Tibial nerve (tissue), 4 donors: ENCODE measurements at places on chromosomes 5 and 9. TPM values are rescaled to one million over a fixed set of nuclear protein-coding genes. Genes with fewer than 3 reads are reported as not detected.

RALGPS1 gene
- 6.9 TPM for total RNA-seq

SHLD3 gene
- total RNA-seq, result 0.87 TPM

ANXA2R gene
- 5.4 TPM for total RNA-seq

DNA sequence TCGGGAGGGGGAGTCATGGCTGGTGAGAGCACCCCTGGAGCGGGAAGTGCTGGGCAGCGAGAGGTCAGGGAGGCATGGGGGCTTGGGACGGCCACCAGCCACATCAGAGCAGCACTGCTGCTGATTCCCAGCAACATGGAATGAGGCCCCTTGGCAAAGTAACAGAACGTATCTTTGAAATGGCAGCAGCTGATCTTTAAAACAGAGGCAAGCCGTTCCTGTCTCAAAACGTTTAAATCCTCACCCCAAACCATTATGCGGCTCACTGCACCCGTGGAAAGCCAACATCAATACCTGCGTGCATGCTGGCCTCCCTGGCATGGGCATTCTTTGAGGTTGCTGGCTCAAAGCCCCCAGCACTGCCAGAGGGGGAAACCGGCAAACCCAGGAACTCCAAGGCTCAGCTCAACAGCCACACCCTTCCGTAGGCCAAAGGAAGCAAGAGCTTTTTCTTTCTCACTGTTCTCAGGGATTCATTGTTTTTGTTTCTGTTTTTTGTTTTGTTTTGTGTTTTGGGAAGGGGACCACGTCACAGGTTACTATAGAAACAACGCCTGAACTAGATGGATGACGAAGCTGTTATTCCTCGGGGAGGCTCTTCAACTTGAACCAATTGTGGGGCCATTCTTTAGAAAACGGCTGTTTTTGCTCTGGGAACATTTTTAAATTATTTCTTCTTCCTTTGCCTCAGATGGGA is 28.1 kb upstream of the OBP2B start:
- DNase-seq, result no peak

GRCh38 chr9:78292026-78292425 is 4.9 kb upstream of the PSAT1 start:
- DNase-seq, result no peak

DNA sequence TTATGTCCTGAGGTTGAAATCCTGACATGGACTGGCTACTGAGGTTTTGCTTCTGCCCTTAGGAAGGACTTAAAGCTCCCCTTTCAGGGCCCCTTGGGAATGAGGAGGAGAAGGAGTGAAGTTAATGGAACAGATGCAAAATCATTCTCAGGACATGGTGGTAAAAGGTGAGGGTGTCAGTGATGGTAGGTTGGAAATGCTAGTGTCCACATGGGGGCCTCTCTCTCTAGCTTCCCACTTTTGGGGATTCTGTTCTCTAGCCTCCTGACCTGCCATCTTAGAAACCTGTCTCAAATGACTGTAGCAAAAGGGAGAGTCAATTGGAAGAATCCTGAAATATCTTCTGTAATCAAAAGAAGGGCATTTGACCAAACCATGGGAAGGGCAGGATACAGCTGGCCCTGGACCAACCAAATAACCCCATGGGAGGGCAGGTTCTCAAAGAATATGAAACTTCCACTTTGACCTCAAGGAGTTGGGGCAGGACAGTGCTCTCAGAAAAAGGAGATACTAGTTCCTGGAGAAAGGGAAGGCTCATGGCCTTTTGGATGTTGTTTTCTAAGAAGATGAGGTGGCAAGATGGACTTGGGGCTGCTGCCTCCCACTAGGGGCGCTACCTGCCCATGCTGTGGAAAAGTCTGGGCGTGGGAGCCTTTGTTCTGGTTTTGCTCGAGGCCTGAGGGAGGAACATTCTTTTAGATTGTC is 21.2 kb upstream of the MLANA start:
- no peak for DNase-seq

- peak; percentile 57 for DNase-seq
Measured at GRCh38 chr9:124849801-124850200, 3.5 kb upstream of the WDR38 start.

GRCh38 chr9:88302579-88303324 is 85.5 kb upstream of the SPIN1 start:
- no peak for DNase-seq

GRCh38 chr5:132829742-132830435 is 558 bp downstream of the SHROOM1 start:
- DNase-seq, result peak; percentile 39

DNA sequence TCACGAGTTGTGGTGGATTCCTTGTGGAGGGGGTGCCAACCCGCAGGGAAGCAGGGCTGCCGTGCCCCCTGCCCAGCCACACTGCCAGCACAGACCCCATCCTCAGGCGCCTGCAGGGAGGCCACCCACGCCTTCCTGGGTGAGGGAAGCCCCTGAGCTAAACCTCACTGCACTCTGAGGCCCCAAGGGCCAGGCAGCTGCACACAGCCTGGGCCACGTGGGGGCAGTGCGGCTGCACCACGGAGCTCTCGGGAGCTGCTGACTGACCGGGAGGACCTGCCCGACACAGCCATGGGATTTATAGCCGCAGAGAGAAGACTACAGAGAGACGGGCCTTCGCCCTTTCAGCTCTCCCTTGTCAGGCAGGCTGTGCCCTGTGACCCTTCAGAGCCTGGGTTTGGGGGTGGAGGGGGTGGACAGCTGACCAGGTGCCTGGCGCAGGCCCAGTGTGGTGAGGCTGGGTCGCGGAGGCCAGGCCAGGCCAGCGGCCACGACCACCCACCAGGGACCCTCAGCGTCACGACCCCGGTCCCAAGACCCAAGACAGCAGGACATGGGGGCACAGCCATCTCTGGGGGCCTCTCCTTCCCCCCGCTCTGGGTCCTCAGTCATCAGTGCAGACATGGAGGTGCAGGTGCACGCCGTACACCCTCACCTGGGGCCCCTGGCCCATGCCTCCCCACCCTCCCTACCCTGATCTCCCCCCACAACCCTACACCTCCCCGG is 4.3 kb upstream of the AHRR start:
- DNase-seq, result no peak

DNA sequence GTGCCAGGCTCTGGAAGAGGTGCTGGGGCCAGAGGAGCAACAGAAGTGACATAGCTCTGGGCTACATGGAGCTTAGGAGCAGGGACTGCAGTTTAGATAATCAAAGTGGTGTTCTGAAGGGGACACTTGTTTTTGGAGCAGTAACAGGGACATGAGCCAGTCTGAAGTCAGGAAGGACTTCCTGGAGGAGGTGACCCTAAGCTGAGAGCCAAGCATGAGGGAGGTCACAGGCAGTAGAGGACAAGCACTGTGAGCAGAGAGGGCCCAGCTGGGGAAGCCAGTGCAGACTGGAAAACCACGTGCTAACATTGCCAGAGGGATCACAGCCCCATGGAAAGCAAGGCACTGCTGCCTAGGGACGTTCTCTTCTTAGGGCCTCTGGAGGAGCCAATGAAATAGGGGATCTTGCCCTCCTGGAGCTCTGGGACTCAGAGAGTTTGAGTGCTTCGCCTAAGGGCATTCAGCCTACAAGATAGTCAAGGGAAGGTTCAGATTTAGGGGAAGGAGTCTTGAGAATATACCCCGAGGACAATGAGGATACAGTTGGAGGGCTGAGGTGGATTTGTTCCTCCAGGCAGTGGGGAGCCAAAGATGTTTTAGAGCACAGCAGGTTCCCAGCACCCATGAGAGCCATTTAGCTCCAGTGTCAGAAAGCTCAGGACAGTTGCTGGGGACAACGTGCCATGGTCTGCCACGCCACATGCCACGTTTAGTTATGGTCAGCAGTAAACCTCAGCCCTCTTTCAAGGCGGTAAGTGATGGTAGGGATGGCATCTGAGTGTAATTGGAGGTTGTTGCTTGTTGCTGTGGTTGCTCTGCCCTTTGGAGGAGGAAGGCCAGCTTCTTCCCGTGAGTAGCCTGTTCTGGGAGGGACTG is 40.5 kb upstream of the SH3PXD2B start:
- no peak for DNase-seq

- no peak for DNase-seq
Measured at GRCh38 chr5:95963650-95964410, 2.2 kb upstream of the ELL2 start.

DNA sequence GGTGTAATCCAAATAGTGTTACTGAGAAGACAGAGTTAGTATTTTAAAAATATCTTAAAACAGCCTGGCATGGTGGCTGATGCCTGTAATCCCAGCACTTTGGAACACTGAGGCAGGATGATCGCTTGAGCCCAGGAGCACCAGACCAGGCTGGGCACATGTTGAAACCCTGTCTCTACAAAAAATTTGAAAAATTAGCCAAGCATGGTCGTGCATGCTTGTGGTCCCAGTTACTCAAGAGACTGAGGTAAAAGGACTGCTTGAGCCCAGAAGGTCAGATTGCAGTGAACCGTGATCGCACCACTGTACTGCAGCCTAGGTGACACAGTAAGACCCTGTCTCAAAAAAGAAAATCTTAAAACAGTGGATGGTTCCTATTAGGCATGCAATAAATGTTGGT is 12.4 kb downstream of the IFNA1 start:
- no peak for DNase-seq

DNA sequence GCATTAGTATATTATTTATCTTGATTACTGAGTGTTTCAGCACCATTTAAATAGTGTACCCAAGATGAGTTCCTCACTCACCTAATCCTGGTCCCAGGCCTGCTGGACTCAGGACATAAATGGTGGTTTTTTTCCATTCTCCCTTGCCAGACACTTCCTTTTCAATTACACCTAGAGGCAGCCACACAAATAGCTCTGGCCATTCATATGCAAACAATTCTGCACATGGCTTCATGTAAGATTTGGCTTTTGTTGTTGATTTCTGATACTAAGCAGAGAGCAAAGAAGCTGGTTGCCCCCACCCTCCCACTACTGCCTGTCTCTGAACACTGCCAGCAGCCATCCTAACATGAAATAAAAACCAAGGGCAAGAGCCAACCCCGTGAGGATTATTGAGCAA is 180.4 kb downstream of the SEMA5A start:
- no peak for DNase-seq

DNA sequence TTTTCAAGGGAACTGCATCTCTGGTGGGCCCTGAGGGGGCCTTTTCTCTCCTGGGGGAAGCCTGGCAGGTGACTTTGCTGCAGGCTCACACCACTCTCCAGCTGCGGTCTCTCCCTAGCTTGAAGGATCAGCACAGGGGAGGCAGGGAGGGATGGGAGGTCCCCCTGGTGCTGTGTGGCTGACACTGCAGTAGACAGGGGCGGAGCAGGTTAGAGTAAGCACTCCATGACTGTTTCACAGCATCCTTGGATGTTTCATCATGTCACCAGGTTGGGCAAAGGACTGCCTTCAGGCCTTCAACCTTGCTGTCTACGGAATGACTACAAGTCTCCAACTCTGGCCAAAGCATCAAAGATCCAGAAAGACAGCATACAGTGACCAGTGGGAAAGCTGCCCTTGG is 470.7 kb downstream of the CDK5RAP2 start:
- no peak for DNase-seq

GRCh38 chr5:134047687-134048056 is 42.9 kb upstream of the VDAC1 start:
- no peak for DNase-seq

DNA sequence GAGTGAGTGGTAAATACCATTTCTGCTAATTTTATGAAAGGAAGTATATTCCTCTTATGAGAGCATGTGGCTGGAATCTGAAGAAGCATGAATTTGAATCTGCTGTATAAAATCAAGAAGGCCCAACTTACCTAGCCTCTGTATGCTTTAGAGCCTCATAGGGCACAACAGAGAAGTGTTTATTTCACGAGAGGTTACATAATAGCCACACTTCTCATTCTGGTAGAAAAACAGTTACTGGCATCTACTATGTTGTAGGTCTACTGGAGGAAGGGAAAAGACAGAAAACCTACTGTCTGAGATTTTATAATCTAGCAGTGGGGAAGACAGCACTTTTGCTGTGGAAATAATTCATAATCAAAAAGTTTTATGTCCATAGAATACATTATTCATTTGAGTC is 172.6 kb upstream of the ZNF608 start:
- no peak for DNase-seq

GRCh38 chr5:117060099-117060498 is 485.5 kb upstream of the SEMA6A start:
- DNase-seq, result no peak

DNA sequence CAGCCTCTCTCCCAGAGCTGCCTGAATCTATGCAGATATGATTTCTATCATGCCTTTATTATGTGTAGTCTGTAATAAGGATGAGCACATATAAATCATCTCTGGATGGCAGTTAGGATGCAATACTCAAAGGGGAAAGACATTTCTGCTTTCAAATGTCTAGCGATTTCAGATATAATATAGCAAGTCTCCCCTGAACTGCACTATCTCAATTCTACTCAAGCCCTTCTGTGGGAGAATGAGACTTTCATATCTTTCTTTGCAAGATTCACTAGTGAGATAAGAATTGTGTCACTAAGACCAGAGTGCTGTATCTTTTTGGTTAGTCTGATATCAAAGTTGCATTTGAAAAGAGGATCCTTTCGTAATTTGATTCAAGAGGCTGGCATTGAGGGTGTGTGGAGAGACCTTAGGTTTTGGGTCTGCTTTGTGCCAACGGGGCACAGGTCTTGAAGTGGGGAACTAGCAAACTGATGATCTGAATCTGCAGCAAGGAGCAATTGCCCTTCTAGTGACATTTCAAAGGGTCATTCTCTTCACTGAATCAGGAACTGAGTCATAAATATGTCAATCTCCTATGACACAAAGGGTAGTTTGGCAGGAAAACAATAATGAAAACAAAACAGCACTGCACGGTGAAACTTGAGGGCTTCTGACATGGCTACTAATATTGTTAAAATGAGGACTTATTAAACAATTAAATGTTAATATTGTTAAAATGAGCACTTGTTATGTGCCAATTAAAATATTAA is 305.5 kb upstream of the CLINT1 start:
- no peak for DNase-seq

GRCh38 chr5:44486591-44486990 is 97.4 kb upstream of the FGF10 start:
- no peak for DNase-seq

DNA sequence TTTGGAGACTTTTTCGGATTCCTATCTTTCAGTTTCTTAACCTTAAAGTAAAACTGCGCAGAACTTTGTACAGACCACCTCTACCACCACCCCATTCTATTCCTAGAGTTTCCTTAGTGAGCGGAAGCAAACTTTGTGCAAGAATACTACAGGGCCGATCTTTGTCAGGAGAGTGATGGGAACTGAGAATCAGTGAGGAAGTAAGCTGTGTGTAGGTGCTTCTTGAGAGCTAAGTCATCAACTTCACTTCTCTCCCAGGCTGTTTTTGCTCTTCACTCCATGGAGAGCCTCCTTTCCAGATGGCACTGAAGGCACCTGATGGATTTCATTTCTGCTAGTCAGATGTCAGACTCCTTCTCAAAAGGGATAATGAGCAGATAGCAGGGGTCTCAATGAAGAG is 127.3 kb downstream of the SPATA31D1 start:
- no peak for DNase-seq

DNA sequence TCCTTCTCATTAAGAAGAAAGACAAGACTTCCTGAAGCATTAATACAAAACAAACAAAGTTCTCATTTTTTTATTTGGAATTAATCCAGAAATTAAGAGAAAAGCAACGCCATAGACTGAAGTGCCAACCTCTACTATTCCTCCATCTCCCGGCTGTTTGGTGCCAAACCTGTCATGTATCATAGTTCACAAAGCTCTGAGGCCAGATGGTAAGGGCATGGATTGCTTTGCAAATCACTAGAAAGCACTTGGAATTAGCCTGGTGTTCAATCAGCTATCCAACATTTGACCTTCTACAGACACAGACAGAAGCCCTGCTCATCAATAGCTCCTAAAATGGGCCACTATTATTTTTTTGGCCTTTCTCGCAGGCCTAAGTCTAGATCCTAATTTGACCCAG is 33.8 kb downstream of the HTR1A start:
- DNase-seq, result no peak

GRCh38 chr9:121568343-121569265 is 69.0 kb upstream of the GGTA1 start:
- DNase-seq, result peak; percentile 30
